Activated naive CD8-positive, alpha-beta T cell treated with anti-CD3 and anti-CD28 coated beads, Interleukin-2, amount 10 ng/mL, durations not matched to agents 7 days and 5 days (primary cell): ENCODE measurements at places on chromosomes 4 and X.

DNA sequence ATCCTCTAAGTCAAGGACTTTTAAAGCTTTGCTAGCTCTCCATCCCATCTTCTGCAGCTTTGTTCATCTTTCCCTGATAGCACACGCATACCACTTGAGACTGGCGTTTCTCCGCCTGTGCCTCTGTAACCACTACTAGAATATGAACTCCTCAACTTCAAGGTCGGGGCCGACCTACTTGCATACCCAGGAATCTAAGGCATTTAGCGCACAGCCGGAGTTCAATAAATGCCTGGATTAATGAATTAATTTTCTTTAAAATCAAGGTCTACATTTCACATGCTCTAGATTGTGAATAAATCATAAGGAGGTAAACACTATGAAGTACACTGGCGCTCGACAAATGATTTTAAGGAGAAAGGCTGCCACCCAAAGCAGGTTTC, 89.3 kb downstream of the HNRNPD start:
- DNase-seq = no peak

DNA sequence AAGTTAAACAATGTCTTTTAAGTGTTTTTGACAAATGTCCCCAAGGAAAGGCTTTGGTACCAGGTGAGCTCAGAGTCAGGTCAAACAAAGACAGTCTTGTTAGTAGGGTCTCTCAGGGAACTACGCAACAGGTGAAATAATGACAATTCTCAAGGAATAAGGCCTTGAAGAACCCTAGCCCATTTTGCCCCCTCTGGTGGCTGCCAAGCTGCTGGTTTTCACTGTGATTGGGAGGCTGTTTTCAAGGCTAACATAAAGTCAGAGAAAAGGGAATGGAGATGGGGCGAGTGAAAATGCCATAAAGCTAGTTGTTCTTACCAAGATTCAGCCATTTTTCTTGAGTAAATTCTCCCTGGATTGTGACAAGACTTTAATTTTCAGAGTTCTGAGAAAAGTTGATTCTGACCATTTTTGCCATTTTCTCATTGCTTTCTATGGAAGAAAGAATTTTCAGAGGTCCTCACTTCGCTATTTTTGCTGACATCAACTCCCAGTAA, 58.7 kb downstream of the RWDD4 start:
- DNase-seq = no peak

- DNase-seq = peak; percentile 37
Measured at GRCh38 chrX:54042609-54043021, 1.7 kb downstream of the PHF8 start.

DNA sequence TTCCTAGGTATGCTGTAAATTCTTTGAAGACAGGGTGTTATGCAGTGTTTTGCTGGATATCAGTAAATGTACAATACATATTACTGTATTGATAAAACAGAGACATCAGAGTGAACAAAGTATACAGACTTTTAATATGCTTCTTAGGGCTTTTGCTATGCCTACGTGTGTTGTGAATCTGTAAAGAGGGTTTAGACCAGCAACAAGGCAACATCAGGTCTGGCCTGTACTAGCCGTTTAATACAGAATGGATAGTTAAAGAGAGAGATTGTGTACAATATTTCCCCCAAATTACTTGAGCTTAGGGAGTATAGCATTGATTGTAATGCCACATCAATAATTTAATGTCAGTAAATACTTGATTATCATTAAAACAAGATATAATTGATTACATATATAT, 75.2 kb downstream of the PAQR3 start:
- no peak for DNase-seq

DNA sequence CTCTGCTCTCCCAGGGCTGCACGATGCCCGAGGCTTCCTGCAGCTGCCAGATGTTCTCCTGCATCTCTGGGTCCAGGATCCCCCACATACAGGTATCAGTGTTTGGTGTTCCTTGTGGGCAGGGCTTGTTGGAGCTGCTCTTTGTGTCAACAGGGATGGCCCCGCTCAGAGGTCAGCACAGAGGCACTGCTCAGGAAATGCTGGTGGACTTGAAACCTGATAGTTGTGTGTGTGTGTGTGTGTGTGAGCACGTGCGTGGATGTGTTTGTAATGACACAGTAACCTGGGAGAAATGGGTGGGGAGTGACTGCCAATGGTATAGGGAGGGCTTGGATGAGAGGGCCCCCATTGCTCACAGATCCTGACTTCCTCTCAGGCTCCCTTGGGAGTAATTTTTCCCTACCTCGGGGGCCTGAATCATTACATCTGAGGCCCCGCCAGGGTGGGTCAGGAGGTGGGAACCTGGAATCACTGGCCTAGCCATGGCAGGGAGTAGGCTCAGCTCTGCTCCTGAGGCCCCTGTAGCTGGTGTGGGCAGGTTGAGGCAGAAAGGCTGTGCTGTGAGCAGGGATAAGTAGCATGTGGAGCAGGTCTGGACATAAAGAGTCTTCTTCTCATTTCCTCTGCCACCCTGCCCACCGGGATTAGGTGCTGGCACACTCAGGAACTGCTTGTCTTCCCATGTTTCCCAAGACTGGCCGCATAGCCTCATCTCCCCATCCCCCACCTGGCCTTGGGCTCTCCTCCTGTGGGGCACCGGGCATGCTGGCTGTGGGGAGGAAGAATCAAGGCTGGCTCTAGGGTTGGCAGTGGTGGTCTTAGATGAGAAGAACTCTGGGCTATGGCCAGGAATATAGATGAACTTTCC, 2.5 kb upstream of the EFNB1 start:
- DNase-seq = no peak
